ENCODE measurements at places on chromosomes 1 and 21.

DNA sequence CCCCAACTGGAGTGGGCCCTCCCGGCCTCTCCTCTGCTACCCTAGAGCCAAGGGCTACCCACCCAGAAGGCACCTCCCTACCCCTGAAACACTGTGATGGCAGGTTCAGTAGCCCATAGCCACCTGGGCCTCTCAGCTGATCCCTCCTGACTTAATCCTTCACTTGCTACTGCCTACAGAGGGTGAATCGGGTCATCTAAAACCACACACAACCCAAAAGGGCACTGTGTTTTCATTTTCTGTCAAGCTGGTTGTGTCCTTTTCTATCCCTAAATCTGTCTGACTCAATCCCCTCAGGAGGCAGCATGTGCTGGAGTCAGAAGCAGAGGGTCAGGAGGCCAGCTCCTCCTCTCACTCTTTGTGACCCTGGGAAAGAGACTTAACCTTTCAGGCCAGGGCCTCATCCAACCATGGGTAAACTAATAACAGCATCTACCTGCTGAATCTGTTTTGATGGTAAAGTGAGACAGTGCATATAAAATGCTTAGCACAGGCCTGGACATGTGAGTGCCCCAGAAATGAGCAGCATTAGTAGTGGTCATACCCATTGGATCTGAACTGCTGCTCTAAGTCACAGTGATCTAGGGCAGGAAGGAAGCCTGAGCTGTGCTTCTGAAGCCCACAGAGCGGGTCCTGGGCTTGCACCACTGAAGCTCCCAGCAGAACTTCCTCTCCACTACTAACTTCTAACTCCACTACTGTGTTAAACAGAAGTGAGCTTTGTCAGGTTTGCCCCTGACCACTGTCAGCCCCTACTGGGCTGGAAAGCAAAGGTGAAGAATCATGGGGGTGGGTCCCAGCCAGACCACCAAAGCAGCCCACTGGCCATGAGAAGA is 11.0 kb downstream of the PMVK start:
- DNase-seq = no peak

GRCh38 chr21:37784591-37785318 is 131.5 kb downstream of the KCNJ6 start:
- DNase-seq = no peak

- no peak for DNase-seq
Measured at GRCh38 chr21:20469361-20469760, 528.8 kb upstream of the NCAM2 start.

- DNase-seq = no peak
Measured at GRCh38 chr1:98940722-98941079, 64.0 kb downstream of the PLPPR5 start.

DNA sequence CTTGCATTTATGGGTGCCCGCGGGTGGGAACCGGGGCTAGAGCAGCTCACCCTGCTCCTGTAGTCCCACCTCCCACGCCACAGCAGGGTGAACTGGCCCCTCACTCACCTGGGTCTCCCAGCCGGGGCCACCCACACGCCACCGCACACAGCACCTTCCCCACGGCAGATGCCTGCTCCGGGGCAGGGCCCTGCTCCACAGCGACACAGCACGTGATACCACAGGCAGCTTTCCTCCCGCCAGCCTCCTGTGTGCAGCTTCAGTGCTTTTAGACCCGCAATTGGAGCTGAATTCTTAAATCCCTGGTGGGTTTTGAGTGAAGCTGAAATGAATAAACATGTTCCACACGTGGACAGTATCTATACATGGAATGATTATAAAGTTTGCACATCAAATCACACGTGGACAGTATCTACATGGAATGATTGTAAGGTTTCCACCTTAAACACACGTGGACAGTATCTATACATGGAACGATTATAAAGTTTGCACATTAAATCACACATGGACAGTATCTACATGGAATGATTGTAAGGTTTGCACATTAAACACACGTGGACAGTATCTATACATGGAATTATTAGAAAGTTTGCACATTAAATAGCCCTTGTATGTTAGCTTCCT is 93.1 kb upstream of the COL6A1 start:
- DNase-seq = no peak

DNA sequence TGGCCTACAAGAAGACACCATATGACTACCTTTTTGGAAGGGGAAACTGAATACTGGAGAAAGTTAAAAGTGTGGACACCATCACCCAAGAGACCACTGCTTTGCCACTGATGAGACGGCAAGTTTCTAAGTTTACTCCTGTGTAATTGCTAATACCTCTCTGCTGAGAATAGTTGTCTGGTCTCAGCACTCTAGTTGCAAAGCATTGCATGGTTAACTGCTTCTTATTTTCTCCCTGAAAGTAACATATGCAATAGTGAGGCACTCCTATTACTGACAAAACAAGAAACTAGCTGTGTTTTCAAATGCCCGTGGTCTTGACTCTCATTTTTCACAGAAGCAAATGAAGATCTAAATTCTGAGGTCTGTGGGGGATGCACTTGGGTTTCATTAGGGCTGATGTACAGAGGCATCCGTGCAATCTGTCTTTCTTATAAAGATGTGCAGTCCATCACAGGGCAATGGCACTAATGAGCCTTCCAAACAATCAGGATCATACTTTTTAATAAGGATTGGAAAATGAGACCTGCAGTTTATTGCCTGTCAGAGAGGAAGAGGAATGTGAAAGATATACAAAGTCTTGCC is 62.9 kb downstream of the IFI44 start:
- no peak for DNase-seq

DNA sequence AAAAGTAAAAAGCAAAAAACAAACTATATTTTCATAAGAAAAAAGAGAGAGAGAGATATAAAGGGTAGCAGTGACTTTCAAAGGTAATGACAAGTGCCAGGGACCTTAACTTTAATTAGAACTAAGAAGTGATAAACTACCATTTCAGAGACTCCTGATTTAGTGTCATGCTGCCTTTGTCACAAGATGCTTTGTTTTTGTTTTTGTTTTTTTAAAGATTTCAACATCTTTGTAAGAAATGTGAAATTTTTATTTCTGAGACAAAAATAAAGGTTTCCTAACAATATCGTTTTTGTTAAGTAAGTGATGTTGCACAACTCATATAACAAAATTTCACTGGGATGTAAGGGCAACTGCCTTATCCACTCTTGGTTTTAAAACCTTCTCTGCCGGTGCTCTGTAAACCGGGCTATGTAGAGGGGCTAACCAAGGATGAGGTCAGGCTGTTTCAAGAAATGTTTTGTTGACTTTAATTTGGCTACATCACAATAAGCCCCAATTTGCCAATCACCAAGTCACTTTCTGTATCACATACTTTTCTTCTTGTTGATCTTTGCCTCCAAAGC is 35.2 kb upstream of the SYT2 start:
- no peak for DNase-seq

DNA sequence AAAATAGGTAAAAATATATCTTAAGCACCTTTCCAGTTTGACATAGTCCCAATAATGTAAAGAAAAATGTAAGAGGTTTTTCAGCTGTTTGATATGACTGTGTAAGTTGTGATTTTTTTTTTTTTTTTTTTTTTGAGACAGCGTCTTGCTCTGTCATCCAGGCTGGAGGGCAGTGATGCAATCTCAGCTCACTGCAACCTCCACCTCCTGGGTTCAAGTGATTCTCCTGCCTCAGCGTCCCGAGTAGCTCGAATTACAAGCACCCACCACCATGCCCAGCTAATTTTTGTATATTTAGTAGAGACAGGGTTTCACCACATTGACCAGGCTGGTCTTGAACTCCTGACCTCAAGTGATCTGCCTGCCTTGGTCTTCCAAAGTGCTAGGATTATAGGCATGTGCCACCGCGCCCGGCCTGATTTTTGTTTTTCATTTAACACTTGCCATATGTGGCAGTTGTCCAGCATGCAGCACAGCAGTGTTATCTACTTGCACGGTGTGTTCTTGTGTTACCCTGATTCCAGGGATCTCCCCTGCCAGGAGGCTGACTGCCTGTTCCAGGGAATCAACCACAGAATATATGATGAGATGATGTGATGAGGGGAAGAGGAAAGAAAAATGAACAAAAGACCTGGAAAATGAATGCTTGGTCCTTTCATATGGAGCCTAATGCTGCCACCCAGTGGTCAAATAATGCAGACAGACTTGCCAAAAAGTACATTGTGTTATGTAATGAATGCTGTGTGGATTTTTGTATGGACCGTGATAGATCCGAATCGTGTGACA is 79.0 kb downstream of the RAVER2 start:
- peak; percentile 57 for DNase-seq

DNA sequence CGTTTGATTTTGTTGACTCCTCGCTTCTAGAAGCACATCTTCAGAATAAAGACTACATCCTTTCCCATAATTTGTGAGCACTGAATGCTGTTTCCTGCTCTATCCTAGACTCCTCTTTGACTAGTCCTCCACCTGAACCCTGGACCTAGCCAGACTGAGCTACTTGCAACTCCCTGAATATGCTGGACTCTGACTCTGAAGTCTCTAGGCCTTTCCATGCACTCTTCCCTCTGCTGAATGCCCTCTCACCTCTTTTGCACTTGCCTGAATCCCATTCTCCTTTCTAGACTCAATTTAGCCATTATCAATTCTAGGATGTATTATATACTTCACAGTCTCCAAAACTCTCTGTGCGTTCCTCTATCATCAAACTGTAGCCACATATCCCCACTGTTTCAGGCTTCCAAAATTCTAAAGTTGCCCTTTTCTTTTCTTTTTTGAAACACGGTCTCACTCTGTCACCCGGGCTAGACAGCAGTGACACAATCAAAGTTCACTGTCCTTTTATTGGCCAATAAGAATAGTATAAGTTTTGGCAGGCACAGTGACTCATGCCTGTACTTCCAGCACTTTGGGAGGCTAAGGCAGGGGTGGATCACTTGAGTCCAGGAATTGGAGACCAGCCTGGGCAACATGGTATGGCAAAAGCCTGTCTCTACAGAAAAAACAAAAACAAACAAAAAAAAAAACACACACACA is 127.0 kb downstream of the LTN1 start:
- no peak for DNase-seq

DNA sequence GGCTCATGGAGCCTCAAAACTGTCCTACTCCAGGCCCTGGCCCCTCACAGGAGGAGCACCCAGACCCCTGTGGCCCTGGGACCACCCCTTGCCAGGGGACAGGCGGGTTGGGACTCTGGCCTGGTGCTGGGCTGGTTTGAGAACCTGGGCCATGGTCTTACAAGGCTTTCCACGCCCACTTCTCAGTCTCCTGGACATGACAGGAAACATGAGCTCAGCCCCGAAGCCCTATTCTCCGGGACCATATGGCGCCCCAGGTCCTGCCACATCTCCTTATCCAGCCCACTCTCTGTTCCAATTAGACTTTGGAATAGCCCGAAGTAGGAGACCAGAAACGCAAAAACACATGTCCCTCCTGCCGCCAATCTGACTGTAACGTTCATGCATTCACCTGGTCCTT is 47.9 kb downstream of the KCNAB2 start:
- no peak for DNase-seq

DNA sequence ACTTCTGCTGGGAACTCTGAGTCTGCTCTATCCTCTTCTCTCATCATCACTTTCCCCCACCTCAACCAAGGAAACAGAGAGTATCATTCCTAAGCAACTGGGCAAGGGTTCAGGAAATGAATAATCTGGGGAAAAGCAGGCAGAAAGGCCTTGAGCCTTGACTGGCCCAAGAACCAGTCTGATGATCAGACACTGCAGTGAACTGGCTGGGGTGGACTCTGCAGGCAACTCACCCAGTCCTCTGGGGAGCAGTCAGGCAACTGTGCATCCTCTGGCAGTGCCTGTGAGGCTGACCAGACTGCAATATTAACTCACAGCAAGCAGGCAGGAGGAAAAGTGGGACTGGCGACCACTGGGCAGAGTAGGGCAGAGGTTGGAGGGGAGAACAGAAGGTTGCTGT is 991 bp downstream of the ANKRD35 start:
- no peak for DNase-seq

DNA sequence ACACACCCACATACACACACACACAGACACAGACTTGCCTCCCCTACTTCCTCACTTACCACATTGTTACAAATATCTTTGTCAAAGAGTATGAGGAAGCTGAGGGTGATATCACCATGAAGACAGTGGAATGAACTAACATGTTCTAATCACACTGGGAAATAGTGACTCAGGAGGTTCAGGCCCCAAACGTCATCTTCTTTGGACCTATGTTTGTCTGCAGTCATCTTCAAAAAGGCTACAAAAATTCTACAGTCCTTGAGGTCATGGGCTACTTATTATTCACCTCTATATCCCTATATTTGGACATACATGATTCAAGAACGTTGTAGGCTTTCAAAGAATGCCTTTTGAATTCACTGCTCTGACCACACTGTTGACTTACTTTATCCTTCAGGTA is 2.1 kb upstream of the LCE2C start:
- DNase-seq = no peak

- DNase-seq = no peak
Measured at GRCh38 chr1:239854922-239855321, 236.8 kb upstream of the FMN2 start.

- DNase-seq = no peak
Measured at GRCh38 chr1:151892190-151892589, 17.1 kb downstream of the THEM4 start.

DNA sequence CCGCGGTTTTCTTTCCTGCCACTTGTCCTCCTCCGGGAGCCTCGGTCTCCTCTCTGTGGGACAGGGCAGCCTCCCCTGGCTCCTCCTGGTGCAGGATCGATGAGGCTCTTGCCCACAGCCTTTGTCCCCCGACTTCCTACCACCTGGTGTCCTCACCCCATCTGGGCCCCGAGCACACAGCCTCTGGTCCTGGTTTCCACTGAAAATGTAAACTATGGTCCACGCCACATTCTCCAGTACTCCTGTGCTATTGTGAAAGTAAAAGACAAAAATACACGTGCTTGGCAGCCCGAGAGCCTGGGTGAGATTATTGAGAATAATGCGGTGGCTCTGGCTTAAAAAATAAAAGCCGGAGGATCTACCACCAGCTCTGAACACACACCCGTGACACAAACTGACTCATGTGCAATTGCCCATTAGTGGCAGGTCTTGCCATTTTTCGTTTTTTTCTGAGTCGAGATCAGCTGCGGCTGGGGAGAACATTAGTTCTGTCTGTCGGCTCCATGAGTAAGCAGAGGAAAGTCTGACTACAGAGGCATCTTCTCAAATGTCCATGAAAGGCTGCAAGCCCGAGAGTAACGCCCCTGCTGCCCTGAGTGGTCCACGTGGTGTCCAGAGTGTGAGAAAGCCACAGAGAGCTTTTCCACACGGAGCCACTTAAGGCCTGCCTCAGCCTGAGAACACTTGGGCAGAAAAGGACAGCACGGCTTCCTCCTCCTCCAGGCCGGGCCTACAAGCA is 5.7 kb upstream of the COL6A2 start:
- no peak for DNase-seq

- DNase-seq = no peak
Measured at GRCh38 chr1:99176753-99177152, 87.5 kb upstream of the PLPPR4 start.

DNA sequence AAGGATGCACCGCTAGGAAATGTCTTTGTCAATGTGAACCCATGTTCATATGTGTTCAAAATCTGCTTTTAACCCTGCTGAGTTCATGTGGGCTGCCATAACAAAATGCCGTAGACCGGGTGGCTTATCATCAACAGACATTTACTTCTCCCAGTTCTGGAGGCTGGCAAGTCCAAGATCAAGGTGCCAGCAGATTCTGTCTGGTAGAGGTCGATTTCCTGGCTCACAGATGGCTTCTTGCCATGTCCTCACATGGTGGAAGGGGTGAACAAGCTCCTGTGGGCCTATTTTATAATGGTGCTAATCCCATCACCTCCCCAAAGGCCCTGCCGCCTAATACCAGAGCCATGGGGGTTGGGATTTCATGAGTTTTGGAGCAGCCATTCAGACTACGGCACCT is 4.6 kb upstream of the CDCP2 start:
- DNase-seq = no peak

- no peak for DNase-seq
Measured at GRCh38 chr1:115922801-115923200, 53.5 kb upstream of the SLC22A15 start.

All from T-helper 1 cell (primary cell).